EH (cell line): ENCODE measurements at places on chromosomes 6 and 20.

- DNase-seq: no peak
These were observed 227.1 kb downstream of the SLC35F1 start for GRCh38 chr6:118134206-118134605.

DNA sequence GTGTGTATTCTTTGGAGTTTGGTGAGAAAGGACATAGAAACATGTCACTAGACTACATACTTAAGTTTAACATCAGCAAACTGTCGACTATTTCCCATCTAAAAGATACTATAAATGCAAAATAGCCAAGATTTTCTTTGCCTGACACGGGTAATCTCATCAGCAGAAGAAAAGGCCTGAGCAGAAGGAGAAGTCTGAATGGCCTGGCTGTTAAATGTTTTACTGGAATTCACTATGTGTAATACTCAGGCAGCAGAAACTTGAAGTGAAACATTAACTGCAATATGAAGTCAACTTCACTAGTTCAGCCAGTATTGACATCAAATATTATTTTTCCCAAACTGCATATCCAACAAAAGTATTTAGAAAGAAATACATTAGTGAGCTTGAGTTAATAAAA is 6.4 kb upstream of the DSE start:
- peak; percentile 21 for DNase-seq

- peak; percentile 43 for DNase-seq
These were observed 150.0 kb upstream of the CST7 start for GRCh38 chr20:24798930-24799705.

DNA sequence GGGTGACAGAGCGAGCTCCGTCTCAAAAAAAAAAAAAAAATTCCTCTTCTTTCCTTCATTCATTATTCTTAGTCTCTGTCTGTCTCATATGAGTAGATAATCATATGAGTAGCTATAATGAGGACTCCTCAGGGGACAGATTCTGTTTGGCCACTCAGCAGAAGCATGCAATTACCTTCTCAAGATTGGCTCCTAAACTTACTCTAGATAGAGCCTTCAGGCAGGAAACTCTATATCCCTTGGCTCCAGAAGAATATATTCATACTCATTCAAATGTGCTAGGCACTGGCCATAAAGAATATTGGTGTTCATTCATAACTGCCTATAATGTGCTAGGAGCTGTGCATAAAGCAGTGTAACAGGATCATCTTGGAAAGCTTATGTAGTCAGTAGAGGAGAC is 2.2 kb upstream of the ACAT2 start:
- DNase-seq: no peak

- no peak for DNase-seq
These were observed 71.6 kb upstream of the DST start for GRCh38 chr6:56714273-56714672.

- no peak for DNase-seq
These were observed 369.4 kb downstream of the UTRN start for GRCh38 chr6:144654506-144654905.
